Activated T-cell treated with anti-CD3 and anti-CD28 coated beads for 24 hours (primary cell): ENCODE measurements at places on chromosomes 2 and 18.

- no peak for DNase-seq
Observed at GRCh38 chr2:147030966-147031720, 813.7 kb upstream of the ACVR2A start.

- DNase-seq, result no peak
Observed at GRCh38 chr2:209990838-209991237, 11.6 kb upstream of the RPE start.

DNA sequence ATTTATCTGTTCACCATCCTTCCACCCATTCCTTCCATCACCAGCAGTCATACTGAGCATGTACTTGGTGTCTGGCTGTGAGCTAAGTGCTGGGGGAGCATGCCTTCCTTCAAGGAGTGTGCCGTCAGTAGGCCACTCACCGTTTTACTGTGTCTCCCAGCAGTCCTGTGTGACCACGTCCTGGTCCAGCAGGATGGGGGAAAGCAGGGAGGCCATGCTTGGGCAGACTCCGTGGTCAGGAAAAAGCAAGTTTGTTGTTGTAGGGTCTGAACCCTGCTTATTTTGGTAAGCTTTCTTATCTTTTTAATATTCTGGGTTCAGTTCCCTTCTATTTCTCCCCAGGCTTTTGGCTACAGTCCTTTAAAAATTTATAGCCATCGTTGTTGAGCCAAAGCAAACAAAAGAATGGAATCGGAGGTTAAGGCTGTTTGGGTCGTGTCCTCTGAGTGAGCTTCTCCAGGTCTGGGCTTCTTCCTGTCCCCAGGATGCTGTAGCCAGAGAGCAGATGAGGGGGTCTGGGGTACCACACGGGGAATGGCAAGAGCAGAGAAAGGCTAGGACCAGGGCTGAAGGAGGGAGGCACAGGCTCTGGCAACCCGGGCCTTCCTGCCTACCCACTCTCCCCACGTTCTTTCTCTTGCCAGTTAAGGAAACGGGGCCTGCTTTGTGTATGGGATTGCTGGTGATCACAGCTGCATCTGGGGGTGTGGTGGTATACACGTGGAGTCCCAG is 13.5 kb downstream of the SLC30A3 start:
- no peak for DNase-seq

GRCh38 chr18:44885507-44885906 is 204.8 kb downstream of the SETBP1 start:
- no peak for DNase-seq

GRCh38 chr2:159179696-159180095 is 106.8 kb downstream of the WDSUB1 start:
- DNase-seq, result no peak

- DNase-seq, result no peak
Observed at GRCh38 chr2:31577143-31577542, 3.6 kb downstream of the SRD5A2 start.

- no peak for DNase-seq
Observed at GRCh38 chr2:109463891-109464290, 149.9 kb downstream of the SEPTIN10 start.

DNA sequence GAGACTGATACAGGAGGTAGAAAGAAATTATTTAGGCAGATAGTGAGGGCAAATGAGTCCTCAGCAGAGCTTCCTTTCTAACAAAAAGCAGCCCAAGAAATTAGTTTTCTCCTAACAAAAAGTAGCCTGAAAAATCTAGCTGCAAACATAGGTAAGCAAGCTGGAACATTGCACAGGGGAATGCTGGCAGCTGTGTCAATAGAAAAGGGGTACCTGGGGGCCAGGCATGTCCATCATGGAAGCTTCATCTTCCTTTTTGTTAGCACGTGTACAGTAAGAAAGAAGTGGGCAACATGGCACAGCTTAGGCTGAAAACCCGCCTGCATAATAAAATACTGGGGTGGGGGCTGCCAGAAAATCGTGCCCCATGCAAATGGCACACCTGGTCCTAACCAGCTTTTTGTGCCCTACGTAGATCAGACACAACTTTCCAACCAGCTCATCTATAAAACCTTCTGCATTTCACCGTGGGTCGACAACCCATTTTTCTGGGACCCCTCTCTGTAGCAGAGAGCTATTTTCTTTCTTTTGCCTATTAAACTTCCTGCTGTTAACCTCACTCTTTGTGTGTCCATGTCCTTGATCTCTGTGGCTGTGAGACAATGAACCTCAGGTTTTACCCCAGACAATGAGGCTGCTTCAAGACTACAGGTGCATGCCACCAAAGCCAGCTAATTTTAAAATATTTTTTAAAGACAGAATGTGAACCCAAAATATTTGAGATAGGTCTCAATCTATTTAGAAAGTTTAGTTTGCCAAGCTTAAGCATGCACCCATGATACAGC is 6.6 kb upstream of the MTHFD2 start:
- no peak for DNase-seq

- DNase-seq, result no peak
Observed at GRCh38 chr2:152243761-152244640, 68.4 kb upstream of the STAM2 start.

DNA sequence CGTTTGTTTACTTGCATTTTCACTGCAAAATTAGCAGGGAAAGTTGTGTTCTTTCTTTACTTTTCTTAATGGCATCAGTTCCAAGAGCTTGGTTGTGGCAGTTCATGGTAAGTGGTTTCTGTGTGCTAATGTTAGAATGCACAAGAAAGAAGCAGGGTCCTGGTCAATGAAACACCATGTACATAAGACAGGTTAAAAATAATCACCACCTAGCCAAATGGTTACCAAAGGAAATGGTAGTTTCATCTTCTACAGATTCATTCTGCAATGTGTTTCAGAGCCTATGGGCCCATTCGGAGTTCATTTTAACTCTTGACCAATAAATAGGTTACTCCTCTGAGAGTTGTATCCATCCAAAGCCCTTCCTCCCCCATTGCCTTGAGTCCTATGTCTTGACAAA is 18.1 kb upstream of the RPE start:
- no peak for DNase-seq

DNA sequence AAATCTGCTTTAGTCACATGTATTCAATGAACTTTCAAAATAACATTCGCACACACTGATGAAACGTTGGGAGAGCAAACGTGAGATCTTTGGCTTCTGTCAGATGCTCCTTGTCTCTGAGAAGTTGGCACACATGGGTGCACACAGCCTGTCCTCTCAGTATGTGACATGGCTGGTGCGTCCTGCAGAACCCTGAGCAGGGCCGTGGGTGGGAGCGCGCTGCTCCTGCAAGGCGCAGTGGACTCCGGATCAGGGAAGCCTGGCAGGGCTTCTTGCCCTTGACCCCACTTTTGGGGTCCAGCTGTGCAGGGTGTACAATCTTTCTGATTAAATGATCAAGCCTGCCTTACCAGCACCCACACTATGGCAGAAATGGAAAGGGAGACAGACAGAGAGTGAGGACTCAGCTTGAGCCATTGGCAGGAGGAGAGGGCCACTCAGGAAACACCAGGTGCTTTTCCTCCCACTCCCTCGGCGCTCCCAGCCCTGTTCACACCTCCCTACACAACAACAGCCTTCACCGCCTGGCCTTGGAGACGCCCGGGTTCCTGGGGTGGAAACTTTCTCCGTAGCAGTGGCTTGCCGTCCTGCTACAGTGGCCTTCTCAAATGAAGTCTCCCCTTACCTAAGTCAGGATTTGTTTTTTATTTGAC is 108.4 kb upstream of the SNTG2 start:
- no peak for DNase-seq

DNA sequence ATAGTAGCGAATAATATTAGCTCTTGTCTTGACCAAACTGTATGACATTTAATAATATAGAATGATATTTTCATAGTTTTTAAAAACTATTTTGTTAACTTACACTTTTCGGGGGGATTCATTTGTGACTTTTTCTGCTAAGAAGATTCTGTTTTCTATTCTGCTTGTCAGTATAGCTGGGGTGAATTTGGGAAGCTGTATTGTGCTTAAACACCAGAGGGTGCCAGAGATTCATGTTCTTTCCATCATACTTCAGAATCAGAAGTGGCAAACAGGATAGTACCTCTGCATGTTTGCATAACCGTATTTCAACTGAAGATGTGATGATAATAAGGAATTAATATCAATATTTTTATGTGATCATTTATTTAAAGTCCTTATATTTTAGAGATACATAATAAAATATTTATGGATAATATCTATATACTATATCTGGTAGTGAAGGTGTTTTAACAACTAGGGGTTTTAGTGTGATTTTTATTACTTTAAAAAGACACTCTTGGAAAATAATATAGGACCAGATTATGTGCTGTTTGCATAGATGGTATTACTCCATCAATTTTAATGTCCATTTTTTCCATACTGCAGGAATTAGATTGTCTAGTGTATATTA is 81.0 kb downstream of the TAF4B start:
- no peak for DNase-seq

DNA sequence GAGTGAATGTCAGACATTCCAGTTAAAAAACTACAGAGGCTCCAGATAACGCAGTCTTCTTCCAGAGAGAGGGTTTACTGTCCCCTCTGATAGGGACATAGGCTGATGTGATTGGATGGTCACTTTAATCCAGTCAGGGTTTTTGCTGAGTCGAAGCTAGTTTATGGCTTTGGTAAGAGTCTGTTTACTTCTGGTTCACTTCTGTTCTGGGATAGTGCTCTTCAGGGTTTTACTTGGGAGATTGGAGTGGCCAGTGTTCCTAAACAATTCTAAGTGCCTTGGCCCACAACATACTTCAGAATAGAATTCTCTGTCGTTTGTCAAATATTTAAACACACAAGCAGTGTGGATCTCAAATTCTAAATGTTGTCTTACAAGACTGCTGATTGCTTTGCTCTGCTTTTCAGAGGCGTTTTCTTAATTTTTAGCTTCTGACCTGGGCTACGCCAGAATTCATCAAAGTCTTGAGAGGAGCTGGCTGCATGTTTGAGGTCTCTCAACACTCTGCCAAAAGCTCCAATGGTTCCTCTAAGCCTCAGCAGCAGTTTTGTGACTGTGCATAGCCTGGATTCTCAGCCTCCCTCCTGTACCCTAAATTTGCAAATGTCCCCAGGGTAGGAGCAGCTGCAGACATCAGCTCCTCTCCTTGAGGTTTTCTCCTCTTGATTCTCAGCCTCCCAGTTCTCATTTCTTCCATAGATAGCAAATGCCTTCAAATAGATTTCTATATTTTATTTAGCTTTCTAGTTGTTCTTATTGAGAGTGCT is 105.8 kb downstream of the BABAM2 start:
- no peak for DNase-seq

GRCh38 chr2:238820916-238821315 is 27.0 kb upstream of the TWIST2 start:
- no peak for DNase-seq

DNA sequence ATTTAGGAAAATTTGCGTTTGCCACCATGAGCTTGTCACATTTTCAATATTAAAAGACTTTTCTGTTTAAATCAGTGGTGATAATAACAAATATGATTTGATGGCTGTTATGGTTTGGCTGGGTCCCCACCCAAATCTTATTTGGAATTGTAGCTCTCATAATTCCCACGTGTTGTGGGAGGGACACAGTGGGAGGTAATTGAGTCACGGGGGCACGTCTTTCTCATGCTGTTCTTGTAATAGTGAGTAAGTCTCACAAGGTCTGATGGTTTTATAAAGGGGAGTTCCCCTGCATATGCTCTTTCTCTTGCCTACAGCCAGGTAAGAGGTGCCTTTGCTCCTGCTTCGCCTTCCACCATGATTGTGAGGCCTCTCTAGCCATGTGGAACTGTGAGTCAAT is 83.4 kb upstream of the RGPD4 start:
- DNase-seq, result no peak

DNA sequence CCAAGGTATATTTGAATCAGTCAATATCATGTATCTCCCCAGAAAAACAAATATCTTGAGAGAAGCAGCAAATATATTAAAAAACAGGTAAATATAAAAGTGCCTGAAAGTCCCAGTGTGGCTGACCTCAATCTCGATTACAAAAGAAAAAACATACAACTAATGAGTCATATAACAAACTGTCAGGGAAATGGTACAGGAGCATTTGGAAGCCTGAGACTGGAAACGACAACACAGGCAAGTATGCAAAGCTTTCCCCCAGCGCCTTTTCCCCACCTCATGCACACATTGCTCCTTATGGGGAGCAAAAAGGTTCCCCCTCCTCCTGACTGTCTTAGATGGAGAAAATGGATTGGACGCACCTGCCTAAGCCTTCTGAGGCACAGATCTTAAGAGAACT is 230.7 kb downstream of the TMX3 start:
- no peak for DNase-seq

- no peak for DNase-seq
Observed at GRCh38 chr2:131431336-131431735, 44.6 kb upstream of the TUBA3D start.

GRCh38 chr2:230124757-230125431 is 56.2 kb upstream of the SLC16A14 start:
- no peak for DNase-seq

DNA sequence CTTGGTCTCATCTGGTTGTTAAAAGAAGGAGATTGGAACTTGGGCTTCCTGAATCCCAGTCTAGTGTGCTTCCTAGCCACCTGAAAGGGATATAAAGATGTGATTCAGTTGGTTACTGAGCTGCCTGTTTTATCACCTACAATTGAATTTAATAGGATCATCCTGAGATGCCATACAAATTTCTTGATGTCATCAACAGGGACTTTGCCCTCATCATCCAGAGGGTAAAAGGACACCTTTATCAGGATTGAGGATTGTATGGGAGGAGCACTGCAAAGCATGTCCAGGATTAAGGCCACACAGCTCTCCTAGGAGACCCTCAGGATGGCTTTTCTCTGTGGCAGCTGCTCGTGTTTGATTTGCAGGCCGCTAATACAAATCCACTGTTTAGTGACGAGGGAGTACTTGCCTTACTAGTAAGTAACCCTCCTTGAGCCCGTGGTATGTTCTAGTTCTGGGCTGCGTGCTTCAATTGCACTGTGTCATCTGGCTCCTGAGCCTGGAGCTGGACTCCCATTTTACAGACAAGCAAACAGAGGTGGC is 28.6 kb downstream of the SH3RF3 start:
- no peak for DNase-seq

GRCh38 chr2:143481237-143481623 is 352.0 kb downstream of the ARHGAP15 start:
- no peak for DNase-seq

DNA sequence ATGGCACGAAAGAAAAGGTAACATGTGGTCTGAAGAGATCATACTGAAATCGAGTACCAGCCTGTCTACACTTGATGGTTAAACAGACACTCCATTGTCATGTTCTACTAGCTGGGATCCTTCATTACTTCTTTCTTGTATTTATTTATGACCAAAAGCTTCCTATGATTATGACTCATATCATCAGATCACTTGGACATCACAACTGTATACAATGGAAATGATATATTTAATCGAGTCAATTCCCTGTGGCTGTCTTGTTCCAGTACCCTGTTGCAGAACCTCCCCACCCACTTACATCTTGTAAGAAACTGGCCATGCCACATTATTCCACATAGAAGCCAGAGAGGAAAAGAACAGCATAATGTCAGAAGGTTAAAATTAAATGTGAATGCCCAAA is 358.9 kb downstream of the ZEB2 start:
- DNase-seq, result no peak
